ENCODE measurements at places on chromosomes 2 and 18. TPM values are rescaled to one million over a fixed set of nuclear protein-coding genes. Genes with fewer than 3 reads are reported as not detected.
A peak's percentile ranks its signal among the peaks of the same experiment; 100 is the strongest.

DNA sequence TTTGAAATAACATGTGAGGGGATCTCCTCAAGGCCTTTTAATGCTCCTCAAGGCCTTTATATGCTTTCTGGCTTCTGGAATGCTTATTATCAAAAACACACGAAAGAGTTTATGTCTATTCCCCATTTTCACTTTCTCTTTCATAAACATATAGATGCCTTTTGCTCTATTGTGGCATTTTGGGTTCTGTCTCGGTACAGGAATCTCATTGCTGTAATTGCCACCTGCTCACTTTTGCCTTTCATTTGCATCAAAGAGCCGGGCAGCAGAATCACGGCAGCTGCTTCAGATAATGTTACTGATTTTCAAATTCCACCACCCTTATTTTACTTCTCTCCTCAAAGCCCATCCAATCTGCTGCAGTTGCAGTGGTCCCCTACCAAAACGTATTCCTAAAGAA, 54.8 kb upstream of the LPIN2 start:
- H3K36me3 ChIP-seq, result no peaks in the 10 kb centered on the region
- H3K27me3 ChIP-seq, result no peaks in the 10 kb centered on the region
- H3K4me3 ChIP-seq, result no peak overlapping the region
- DNase-seq, result no peak
- H3K4me1 ChIP-seq, result no peaks in the 10 kb centered on the region

GRCh38 chr2:182585430-182585829, 130.6 kb upstream of the DNAJC10 start:
- H3K4me3 ChIP-seq, result no peak overlapping the region
- no peak for DNase-seq
- no peaks in the 10 kb centered on the region for H3K27me3 ChIP-seq
- H3K4me1 ChIP-seq, result no peaks in the 10 kb centered on the region

The GLI2 gene
- 2.9 TPM for total RNA-seq

The FOXI3 gene
- 0.14 TPM for total RNA-seq

DNA sequence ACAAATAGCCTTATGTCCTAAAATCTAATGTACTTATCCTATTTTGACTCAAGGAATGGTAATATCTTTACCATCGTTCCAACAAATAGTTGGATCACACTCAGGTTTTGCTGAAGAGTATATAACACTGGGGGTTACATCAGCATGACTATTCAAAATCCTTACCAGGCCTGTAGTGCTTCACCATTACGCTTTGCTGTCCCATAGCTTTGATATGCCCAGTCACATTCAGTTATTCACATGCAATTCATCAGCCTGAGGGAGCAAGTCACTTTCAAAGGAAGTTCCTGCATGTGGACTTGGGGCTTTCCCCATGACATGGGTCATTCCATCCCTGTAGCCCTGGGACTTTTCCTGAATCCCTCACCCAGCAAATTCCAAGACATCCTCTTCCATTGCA, 39.6 kb downstream of the FTCDNL1 start:
- no peaks in the 10 kb centered on the region for H3K36me3 ChIP-seq
- DNase-seq, result no peak
- no peak overlapping the region for H3K27ac ChIP-seq
- no peak overlapping the region for H3K4me3 ChIP-seq
- H3K4me1 ChIP-seq, result no peaks in the 10 kb centered on the region

DNA sequence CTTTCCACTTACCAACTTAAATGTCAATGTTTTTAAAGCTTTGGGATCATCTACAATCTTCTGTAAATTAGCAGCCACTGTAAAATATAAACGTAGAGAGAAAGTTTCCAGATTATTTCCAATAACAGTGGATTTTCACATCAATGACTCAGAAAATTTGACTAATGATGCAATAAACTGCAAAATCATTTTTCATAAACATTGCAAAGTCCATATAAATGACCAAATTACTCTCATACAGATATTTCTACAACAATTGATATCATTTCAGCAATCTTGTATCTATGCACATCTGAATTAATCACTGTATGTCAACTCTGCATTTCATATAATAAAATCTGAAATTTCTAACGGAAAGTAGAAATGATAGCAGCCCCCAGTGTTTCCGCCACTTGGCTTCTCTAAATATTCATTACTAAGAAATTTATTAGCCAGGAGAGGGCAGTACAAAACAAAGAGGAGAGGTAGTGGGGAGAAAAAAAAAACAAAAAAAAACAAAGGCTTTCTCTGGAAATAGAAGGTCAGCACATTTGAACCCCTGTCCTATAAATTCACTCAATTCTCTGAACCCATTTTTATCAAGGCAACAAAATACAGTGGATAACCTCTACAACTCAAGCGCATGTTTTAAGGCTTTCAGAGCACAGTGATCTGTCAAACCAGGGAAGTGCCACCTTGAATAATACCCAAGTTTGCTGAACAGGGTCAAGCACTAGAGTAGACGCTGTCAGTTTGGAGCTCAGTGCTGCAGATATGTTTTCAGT, 282.6 kb downstream of the STK39 start:
- H3K27ac ChIP-seq, result no peak overlapping the region
- no peaks in the 10 kb centered on the region for H3K4me1 ChIP-seq
- H3K4me3 ChIP-seq, result no peak overlapping the region
- H3K27me3 ChIP-seq, result no peaks in the 10 kb centered on the region
- no peak for DNase-seq
- H3K36me3 ChIP-seq, result no peaks in the 10 kb centered on the region

The CMPK2 gene
- total RNA-seq, result 9.7 TPM

- no peaks in the 10 kb centered on the region for H3K4me1 ChIP-seq
- DNase-seq, result no peak
- H3K27ac ChIP-seq, result no peak overlapping the region
- H3K4me3 ChIP-seq, result no peak overlapping the region
- H3K27me3 ChIP-seq, result no peaks in the 10 kb centered on the region
Measured at GRCh38 chr2:146461068-146461467, 1383.8 kb upstream of the ACVR2A start.

The RAMP1 gene
- 388 TPM for total RNA-seq

The PDE1A gene
- 13.1 TPM for total RNA-seq

The CPLX4 gene
- total RNA-seq, result not detected

- H3K36me3 ChIP-seq, result no peaks in the 10 kb centered on the region
- no peak overlapping the region for H3K4me3 ChIP-seq
- no peaks in the 10 kb centered on the region for H3K27me3 ChIP-seq
- H3K27ac ChIP-seq, result peak overlapping the region; percentile 75
Measured at GRCh38 chr18:48728204-48728833, 189.5 kb downstream of the CTIF start.

The L3MBTL4 gene
- total RNA-seq, result 10.8 TPM

DNA sequence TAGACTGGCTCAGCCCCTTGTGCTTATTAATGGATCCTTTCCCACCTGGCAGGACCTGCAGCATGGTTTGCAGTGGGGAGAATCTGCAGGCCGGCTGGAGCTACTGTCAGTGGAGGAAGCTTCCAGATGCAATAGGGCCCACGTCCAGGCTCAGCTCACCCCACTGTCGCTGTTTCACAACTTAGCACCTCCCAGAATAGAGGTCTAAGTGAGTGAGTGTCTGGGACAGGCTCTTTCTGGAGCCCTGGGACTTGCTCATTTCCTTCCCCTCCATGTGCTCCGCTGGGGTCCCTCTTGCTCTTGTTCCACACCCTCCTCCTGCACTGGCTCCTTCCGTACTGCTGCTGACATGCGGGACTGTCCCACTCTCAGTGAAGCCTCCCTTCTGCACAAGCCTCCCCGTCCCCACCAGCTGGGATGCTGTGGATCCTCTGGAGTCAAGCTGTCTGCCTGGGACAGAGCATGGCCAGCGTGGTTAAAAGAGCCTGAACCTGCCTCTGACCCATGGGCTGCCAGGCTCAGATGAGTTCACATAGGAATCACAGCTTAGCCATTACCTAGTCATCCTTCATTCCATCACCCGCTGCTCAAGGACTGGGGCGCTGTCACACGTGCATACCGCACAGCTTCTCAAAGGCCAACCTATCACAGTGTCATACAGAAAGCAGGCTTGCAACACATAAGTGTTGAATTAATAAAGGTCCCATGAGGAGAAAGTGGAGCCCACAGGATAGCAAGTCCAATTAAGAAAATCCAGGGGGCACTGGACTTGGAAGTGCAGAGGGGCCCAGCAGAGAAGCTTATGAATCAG, 135.9 kb downstream of the ACKR3 start:
- no peak for DNase-seq
- no peak overlapping the region for H3K4me3 ChIP-seq
- no peaks in the 10 kb centered on the region for H3K36me3 ChIP-seq
- H3K27me3 ChIP-seq, result no peaks in the 10 kb centered on the region
- H3K4me1 ChIP-seq, result no peaks in the 10 kb centered on the region
- H3K27ac ChIP-seq, result no peak overlapping the region

The CNDP1 gene
- total RNA-seq, result 1.0 TPM

DNA sequence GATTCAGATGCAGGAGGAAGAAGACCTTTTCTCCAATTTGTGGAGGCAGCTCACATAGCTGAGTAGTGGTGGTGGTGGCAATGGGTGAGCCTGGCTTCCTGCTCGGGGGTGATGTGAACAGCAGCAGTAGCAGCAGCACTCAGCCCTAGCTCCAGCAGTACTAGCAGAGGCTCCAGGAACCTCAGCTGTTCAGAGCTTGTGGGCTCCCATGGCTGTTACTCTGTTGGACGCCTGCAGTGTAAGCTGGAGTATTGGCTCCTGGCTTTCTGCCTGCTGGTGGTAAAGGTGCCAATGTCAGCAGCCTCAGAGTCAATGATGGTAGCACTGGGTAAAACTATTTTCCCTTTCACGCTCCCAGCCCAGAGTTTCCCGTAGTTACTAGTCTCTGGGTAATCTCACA, 3.1 kb upstream of the SEH1L start:
- no peaks in the 10 kb centered on the region for H3K27me3 ChIP-seq
- no peak overlapping the region for H3K27ac ChIP-seq
- H3K36me3 ChIP-seq, result no peaks in the 10 kb centered on the region
- no peak overlapping the region for H3K4me3 ChIP-seq

GRCh38 chr2:9617749-9618148, 13.0 kb downstream of the YWHAQ start:
- H3K36me3 ChIP-seq, result no peaks in the 10 kb centered on the region
- H3K4me1 ChIP-seq, result peaks cover 8% of the 10 kb centered on the region
- H3K4me3 ChIP-seq, result no peak overlapping the region

DNA sequence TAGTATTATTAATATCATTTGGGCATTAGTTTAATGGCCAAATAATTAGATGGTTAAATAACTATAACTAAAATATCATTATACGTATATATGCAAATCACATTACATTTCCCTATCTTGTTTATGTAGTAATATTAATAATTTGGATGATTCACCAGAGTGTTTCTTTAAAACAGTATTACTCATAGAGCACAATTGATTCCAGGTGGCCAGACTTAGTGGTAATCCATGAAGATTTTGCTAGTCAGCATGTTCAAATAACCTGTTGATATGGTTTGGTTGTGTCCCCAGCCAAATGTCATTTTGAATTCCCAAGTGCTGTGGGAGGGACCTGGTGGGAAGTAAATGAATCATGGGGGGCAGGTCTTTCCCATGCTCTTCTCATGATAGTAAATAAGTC, 782.3 kb downstream of the LRP1B start:
- no peak for DNase-seq
- H3K27ac ChIP-seq, result no peak overlapping the region
- no peaks in the 10 kb centered on the region for H3K27me3 ChIP-seq
- H3K4me3 ChIP-seq, result no peak overlapping the region
- no peaks in the 10 kb centered on the region for H3K4me1 ChIP-seq

The CAPN14 gene
- under 0.01 TPM for total RNA-seq

DNA sequence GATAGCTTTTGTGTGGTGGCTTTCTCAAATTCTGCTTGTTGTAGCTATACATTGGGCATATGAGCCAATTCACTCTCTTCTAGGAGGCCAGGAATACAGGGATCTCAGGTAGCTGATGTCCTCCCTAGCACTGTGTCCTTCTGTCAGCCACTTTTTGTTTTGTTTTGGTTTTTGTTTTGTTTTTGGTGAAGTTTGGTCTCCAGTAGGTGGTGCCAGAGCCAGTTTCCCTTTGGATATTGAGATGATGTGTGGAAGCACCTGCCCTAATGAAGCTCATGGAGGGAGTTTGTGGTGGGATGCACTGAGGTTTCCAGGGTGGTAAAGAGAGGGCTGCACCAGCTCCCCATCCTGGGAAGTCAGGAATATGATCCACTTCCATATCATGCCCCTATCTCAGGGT, 100.5 kb upstream of the VWC2L start:
- no peaks in the 10 kb centered on the region for H3K36me3 ChIP-seq
- no peak for DNase-seq

GRCh38 chr18:40902436-40902835, 1052.6 kb upstream of the PIK3C3 start:
- H3K4me1 ChIP-seq, result no peaks in the 10 kb centered on the region
- no peaks in the 10 kb centered on the region for H3K36me3 ChIP-seq
- H3K27ac ChIP-seq, result no peak overlapping the region
- no peak for DNase-seq

The TRIM43B gene
- total RNA-seq, result not detected

DNA sequence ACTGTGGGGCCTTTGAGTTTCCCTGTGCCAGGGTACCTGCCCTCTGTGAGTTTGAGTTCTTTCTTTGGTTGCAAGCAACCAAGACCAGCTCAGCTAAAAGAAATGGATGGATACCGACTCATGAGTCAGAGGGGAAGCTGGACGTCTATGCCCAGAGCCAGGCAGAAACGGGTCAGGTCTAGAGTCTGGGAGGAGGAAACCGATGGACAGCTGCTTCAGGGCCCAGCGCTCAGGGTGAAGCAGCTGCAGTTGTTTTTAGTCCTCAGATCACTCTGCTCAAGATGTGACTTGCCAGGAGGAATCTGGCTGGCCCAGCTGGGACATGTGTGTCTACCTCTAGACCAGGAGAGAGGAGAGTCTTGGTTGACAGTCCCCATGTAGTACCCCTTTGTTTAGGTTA, 10.1 kb upstream of the TYMS start:
- H3K27me3 ChIP-seq, result no peaks in the 10 kb centered on the region
- H3K4me1 ChIP-seq, result no peaks in the 10 kb centered on the region
- DNase-seq, result no peak
- H3K27ac ChIP-seq, result no peak overlapping the region

The IL18R1 gene
- 10.4 TPM for total RNA-seq

DNA sequence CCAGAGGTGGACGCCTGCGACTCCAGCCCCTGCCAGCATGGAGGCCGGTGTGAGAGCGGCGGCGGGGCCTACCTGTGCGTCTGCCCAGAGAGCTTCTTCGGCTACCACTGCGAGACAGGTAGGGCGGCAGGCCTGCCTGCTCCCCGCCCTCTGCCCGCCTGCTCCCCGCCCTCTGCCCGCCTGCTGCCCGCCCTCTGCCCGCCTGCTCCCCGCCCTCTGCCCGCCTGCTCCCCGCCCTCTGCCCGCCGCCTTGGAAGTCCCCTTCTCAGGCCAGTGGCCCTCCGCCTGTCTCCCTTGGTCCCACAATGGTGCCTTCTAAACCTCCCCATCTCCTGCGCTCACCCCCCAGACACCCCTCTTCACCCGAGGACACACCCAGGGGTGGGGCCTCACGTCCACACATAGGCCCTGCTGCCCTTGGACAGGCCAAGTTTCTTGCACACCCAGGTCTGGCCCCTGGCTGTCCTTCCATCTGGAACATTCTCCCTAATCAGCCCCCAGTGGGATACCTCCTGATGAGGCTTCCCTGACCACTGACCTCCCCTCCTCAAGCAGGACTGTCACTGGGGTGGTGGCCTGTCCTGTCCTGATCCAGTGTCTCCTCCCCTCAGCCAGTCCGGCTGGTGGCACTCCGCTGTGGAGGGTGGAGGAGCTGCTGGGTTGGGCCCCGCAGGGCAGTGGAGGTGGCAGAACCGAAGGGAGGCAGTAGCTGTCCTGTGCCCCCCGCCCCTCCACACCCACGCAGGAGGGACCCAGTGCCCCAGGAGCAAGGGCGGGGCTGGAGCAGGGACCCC, 37.9 kb downstream of the MTERF4 start:
- no peaks in the 10 kb centered on the region for H3K4me1 ChIP-seq
- H3K36me3 ChIP-seq, result no peaks in the 10 kb centered on the region
- no peak for DNase-seq
- H3K4me3 ChIP-seq, result no peak overlapping the region

The LCT gene
- not detected for total RNA-seq

- peak; percentile 88 for DNase-seq
- no peak overlapping the region for H3K4me3 ChIP-seq
- no peaks in the 10 kb centered on the region for H3K4me1 ChIP-seq
Measured at GRCh38 chr18:45324495-45325113, 290.7 kb upstream of the SLC14A2 start.

The DSC3 gene
- total RNA-seq, result not detected

All from uterus (tissue), 4 donors.